Stimulated activated effector memory CD8-positive, alpha-beta T cell treated with anti-CD3 and anti-CD28 coated beads, Interleukin-12 subunit alpha, Interleukin-12 subunit beta, amount 100 ng/mL, for 72 hours (primary cell): ENCODE measurements at places on chromosomes 13 and 19.

DNA sequence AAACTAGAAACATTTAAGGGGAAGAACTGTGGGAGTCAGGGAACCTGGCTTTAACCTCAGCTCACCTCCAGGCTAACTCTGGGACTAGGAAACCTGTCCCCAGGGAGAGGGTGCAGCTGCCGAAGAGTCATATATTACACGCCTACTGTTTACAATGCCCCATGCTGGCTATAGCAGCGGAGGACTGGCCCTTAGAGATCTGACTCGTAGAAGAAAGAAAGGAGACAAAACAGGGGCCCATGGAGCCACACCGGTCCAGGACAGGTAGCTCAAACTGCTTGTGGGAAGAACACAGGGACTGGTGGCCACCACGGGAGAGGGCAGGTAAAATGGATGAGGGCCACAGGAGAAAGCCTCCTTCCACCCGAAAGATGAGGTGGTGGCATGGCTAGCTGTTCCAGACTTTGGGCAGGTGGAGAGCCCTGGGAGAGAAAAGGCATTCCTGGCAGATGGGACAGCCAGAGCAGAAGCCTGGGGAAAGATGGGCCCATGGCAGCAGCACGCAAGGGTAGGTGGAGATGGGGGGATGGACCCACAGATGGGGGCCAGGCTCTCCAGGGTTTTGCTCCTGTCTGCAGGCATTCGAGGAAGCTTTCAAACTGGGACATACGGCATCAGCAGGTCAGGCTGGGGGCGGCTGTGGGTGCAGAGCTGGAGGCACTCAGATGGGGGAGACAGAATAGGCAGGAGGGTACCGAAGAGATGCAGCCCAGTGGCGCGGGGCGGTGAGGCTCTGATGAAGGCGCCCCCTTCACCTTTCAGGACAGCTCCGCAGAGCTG is 69.5 kb downstream of the LATS2 start:
- no peak for DNase-seq

GRCh38 chr19:12639901-12640613 is 26.5 kb downstream of the MAN2B1 start:
- peak; percentile 92 for DNase-seq

DNA sequence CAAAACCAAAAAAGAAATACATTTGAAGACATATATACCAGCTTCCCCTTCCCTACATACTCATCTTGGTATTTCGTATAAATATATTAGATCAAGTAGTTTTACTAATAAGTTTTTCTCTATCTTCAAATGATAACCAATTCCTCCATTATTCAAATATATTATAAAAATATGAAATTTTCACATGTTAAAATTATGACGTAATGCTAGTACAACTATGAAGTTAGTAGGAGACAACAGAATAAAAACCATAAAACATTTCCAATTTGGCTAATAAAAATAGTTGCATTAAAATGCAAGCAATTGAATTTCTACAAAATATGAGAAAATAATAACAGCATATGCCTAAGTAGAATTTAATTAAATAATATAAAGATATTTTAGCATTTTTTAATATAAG is 501.8 kb upstream of the SLITRK5 start:
- no peak for DNase-seq

- DNase-seq: no peak
These were observed 87.4 kb downstream of the SLC15A1 start for GRCh38 chr13:98664924-98665637.

- no peak for DNase-seq
These were observed 249.2 kb downstream of the SHISA2 start for GRCh38 chr13:25802579-25802978.

GRCh38 chr13:48568370-48569103 is 35.7 kb upstream of the RCBTB2 start:
- no peak for DNase-seq

DNA sequence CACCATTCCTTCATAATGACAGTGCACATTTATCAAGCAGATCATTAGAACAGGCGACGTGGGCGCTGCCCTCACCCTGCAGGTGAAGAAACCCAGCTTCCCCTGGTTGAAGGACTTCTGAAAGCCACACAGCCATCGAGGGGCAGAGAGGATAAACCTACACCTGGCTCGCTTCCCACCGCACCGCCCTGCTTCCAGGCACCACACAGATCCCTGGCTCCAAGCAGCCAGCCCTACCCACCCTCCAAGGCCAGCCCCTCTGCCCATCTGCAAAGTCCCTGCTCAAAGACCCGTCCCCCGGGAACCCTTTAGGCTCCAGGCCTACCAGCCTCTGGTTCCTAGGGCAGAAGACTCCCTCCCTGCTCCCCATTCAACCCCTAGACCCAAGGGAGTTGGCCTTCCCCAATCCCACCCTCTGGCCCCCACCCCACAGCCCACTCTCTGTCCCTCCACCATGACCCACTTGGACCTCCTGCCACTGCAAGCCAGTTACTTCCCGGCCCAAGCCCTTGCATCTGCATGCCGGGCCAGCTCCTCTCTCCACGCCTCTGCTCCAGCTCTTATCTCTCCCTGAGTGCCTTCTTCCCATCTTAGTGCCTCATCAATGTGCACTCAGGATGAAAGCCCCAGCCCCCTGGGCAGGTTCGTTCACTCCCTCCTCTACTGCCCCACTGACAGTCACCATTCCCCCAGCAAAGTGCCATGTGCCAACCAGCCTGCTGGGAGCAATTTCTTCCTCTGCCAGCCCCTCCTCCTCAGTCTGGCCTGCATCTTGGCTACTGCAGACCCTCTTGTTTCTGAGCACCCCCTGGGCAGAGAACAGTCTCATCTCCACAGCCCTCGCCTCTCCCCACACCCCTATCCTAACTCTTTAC is 28.0 kb downstream of the PEPD start:
- no peak for DNase-seq

- no peak for DNase-seq
These were observed 21.2 kb downstream of the MISP start for GRCh38 chr19:772063-772462.

DNA sequence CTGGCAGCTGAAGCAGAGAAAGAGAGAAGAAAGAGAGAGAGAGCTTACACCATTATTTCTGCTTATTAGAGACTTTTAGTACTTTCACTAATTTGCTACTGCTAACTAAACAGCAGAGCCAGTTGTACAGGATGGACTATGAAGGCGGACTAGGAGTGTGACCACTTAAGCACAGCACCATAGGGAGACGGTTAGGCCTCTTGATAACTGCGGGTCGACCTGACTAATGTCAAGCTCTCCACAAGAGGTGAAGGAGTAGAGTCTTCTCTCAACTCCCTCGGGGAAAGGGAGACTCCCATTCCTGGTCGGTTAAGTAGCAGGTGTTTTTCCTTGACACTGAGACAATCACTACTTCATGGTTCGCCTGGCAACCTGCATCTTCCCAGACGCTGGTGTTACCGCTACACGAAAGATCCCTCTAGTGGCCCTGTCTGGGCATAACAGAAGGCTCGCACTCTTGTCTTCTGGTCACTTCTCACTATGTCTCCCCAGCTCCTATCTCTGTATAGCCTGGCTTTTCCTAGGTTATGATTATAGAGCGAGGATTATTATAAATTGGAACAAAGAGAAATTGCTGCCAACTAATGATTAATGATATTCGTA is 5.3 kb upstream of the PSG7 start:
- no peak for DNase-seq

- no peak for DNase-seq
These were observed 168.6 kb downstream of the ZNF536 start for GRCh38 chr19:30540761-30541160.

DNA sequence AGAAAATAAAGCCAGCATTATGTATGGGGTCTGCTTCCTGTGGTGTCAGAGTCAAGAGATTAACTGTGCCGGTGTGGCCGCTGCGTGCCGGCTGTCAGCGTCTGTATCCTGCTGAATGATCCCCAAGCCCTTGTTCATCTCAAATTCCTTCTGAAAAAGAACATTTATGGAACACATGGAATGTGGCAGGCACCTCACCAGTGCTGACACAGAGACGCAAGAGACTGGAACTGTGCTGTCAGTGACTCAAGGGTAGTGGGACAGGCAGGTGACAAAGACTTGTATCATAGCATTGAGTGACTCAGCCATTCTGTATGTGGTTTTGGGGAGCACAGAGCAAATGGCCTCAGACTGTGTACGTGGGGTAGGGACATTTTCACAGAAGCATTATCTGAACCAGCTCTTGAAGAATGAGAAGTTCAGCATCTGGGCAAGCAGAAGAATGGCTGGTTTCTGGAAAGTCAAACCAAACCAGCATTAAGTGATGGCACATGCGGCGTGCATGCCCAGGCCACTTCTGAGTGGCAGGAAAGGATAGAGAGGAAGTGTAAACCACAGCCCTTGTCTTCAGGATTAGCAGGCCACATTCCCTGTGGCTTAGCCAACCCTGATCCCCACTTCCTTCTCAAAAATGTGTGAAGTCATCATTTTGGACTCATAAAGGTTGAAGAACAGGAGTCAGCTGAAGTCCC is 54.0 kb upstream of the IRS2 start:
- no peak for DNase-seq

DNA sequence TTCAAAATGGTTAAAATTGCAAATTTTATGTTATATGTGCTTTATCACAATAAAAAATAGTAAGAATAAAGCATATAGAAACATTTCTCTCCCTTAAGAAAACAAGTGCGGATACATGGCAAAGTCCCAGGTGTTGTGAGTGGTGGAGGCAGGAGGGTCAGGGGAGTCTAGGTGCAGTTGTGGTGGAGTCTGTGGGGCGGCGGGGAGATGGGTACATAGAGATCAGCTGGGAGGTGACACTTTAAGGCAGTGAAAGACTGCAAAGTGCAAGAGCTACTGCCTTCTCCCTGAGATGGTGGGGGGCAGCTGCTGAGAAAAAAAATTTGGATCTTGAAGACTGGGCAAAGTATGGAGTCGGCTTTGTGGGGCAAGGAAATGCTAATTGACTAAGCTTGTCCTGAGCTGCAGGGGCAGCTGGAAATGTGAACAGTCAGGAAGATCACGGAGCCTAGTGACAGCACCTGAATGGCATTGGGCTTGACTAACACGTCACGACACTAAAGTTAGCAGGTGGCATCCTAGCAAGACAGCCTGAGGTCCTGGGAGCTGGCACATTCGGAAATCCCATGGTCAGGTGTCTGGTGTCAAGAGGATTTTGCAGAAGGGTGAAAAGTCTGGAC is 72.9 kb upstream of the IRS2 start:
- no peak for DNase-seq

- DNase-seq: no peak
These were observed 14.7 kb upstream of the PRR19 start for GRCh38 chr19:42287017-42287826.

- no peak for DNase-seq
These were observed 240.5 kb downstream of the SLC7A1 start for GRCh38 chr13:29355029-29355428.

DNA sequence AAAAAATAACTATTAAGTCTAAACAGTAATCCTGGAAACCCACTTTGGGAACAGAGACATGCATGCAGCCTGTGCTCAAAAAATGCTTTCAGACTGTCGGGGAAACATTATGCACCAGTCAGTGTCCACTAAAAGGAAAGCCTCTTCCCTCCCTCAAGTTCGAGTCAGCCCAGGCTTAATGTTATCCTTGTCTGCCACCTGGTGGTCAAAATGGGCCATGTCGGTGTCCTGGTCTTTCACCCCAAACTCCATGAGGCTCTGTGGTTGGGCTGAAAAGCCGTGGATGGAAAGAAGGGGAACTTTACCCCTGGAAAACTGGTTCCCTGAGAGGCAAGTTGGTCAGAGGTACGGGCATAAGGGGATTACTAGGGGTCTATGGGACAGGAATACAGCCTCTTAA is 88.4 kb upstream of the ZNF492 start:
- peak; percentile 57 for DNase-seq

GRCh38 chr19:10333758-10334587 is 644 bp upstream of the RAVER1 start:
- no peak for DNase-seq

DNA sequence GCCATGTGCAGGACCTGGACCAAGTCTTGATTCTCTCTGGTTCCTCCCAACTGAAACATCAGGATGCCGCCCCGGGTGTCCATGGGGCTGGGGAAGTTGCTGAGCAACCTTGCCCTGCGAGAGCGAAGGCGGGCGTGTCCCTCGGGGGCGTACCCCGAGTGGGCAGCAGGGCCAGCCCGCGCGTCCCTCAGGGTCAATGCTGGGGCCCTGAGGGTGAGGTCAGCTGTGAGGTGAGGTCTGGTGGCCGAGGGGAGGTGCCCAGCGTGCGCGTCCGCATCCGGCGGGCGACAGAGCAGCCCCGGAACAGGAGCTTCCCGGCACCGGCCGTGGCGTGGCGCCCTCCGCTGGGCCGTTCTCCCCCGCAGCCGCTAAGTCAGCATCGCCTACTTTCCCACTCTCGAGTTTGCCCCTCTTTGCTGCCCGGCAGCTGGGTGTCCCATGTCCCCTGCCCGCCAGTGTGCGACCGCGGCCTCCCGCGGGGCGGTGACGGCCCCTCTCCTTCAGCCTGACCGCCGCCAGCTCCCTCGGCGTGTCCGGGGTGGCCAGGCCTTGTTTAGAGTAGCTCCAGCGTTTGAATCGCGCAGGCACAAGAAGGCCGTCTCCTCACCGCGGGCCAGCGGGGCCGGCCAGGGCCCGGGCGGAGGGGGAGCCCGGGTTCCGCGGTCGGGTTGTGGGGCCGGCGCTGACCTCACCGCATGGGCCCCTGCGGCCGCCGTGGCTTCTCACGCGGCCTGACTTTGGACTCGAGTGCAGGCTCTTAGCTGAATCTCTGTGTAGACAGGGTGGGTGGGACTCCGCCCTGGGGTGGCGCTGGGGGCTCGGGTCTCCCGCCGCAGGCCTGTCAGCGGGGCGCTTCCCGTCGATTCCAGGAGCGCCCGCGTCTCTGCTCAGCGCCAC is 33.0 kb downstream of the GJA3 start:
- peak; percentile 77 for DNase-seq

DNA sequence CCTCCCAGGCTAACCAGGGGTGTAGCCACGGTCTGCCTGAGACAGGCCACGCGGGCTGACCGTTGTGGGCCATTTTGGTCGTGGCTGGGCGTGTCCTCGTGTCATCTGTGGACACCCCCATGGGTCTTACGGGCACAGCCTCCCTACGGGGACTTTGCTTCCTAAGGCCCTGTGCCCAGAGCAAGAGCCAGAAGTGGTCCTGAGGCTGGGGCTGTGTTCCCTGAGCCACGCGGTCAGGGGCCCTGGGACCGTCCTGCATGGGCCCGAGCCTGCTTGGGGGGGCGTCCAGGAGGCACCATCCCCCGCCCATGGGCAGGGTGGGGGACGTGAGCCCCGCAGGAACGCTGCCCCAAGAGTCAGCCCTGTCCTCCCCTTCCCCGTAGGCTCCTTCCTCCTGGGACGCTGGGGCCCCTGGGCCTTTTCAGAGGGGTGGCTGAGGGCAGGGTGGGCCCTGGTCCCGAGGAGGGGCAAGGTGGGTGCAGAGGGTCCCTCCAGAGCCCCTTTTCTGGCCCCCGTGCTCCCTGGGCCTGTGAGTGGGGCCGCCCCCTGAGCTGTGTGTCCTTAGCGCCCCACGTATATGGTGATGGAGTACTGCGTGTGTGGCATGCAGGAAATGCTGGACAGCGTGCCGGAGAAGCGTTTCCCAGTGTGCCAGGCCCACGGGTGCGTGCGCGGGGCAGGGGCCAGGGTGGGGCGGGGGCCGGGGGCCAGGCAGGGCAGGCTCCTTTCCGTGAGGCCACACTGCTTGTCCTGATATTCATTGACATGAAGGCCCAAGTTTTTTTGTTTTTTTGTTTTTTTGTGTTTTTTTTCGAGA is 13.4 kb downstream of the STK11 start:
- no peak for DNase-seq
